Psoas muscle (tissue), 8 donors: ENCODE measurements at places on chromosomes 4 and X. TPM values are rescaled to one million over a fixed set of nuclear protein-coding genes. Genes with fewer than 3 reads are reported as not detected.

XAGE1A gene
- total RNA-seq = not detected

SGMS2 gene
- total RNA-seq = 9.3 TPM

TLR10 gene
- not detected for total RNA-seq

DNA sequence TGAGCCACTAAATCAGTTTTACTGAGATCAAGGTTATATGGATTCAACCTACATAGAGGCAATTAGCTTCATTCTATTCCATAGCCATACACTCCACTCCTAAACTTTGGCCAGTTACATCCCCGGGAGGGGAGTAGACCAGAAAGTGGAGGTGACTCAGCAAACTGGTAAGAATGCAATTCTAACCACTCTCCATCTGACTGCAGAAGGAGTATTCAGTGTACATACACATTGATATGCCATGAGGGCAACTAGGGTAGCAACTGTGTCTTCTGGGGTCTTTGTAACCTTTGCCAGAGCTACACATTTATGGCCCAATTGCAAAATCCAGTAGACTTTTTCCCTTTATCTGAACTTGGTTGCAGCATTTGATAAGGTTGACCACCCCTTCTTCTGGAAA lies 7.6 kb downstream of the SLC25A43 start:
- no peaks in the 10 kb centered on the region for H3K27me3 ChIP-seq
- H3K4me3 ChIP-seq = no peak overlapping the region
- DNase-seq = no peak

- no peak overlapping the region for H3K27ac ChIP-seq
- no peaks in the 10 kb centered on the region for H3K4me1 ChIP-seq
- peaks cover 100% of the 10 kb centered on the region for H3K36me3 ChIP-seq
- H3K4me3 ChIP-seq = no peak overlapping the region
These were observed 33.9 kb downstream of the ANAPC4 start for GRCh38 chr4:25410820-25411529.

DNA sequence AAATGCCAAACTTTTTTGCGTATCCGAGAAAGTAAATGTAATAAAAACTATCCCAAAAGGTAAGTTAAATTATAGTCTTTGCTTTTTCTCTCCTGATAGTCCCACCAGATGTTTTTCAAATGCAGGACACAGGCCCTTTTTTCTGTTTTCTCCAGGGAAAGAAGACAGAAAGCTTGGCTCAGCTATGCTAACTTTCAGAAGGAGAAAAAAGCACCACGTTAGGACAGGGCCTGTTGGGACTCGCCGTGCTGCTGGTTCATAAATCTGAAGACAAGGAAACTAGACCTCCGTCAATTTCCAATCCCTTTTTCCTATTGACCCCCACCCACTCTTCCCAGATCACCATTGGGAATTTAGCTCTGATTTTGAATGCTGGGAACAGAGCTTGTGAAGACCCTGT lies 220.9 kb upstream of the SFRP2 start:
- no peaks in the 10 kb centered on the region for H3K36me3 ChIP-seq
- no peak for DNase-seq
- no peaks in the 10 kb centered on the region for H3K27me3 ChIP-seq
- no peak overlapping the region for H3K4me3 ChIP-seq

DNA sequence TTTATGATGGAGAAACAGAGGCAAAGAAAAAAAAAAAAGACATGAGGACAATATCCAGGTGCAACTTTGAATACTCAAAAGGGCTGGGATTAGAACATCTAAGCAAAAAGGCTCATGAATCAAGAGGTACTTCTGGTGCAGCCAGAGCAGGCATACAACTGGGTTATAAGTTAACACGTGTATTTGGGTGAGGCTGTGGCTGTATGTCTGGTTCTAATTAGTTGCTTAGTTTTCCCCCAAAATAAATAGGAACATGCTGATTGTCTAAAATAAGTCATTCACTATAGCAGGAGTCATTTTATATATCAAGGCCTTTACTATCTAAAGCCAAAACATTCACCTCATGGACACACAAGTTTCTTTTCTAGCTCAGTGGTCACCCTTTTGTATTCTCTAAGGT lies 20.2 kb downstream of the NHS start:
- H3K4me1 ChIP-seq = no peaks in the 10 kb centered on the region
- no peaks in the 10 kb centered on the region for H3K27me3 ChIP-seq
- no peak overlapping the region for H3K4me3 ChIP-seq

CPZ gene
- total RNA-seq = not detected

GRCh38 chrX:102883491-102883890 lies 53.6 kb upstream of the RAB40AL start:
- DNase-seq = no peak
- no peaks in the 10 kb centered on the region for H3K36me3 ChIP-seq
- no peak overlapping the region for H3K27ac ChIP-seq
- no peaks in the 10 kb centered on the region for H3K27me3 ChIP-seq
- no peak overlapping the region for H3K4me3 ChIP-seq

DNA sequence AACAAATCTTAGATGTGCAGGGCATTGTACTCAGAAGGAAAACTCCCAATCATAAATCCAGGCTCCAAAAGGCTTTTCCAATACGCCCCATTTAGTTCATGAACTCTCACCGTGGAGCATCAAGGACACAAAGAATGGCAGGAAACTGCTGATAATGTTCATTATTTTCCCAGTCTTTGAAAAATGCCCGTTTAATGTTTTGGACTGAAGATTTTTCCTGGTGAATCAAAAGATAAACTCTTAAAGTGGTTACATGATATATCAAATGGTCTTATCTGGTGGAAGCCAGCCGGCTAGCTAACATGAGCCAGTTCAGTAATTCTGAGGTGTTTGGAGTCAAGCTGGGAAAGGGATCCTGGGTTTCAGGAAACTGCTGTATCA lies 62.1 kb upstream of the AP1S2 start:
- no peak overlapping the region for H3K4me3 ChIP-seq
- H3K36me3 ChIP-seq = no peaks in the 10 kb centered on the region
- no peak for DNase-seq
- no peak overlapping the region for H3K27ac ChIP-seq
- H3K27me3 ChIP-seq = peaks cover 6% of the 10 kb centered on the region
- no peaks in the 10 kb centered on the region for H3K4me1 ChIP-seq

CENPVL2 gene
- total RNA-seq = not detected

DNA sequence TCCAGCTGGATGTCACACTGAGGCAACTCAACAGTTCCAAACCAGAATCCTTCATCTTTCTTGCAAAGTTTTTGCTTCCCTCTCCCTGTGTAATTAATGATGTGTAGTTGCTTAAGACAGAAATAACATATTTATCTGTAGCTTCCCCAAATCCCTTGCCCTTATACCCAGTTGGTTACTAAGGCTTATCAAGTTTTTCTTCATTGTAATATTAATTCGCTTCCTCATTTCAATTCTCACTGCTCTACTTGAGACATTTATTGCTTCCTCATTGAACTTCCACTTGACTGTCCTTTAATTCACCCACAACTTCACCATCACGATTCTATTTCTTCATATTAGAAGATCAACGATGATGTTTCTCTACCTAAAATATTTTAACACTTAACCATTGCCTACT lies 386.6 kb upstream of the CPEB2 start:
- DNase-seq = no peak
- H3K36me3 ChIP-seq = no peaks in the 10 kb centered on the region
- H3K27me3 ChIP-seq = no peaks in the 10 kb centered on the region
- H3K27ac ChIP-seq = no peak overlapping the region
- no peak overlapping the region for H3K4me3 ChIP-seq

NMU gene
- not detected for total RNA-seq

- H3K27me3 ChIP-seq = peaks cover 2% of the 10 kb centered on the region
- no peak for DNase-seq
These were observed at the start of gene SORBS2 for GRCh38 chr4:185811509-185812364. SORBS2 (minus strand) TSS chr4:185812194; CDS start chr4:185690571, 121,623 bp downstream.

- H3K4me3 ChIP-seq = no peak overlapping the region
- DNase-seq = no peak
- no peaks in the 10 kb centered on the region for H3K36me3 ChIP-seq
- no peaks in the 10 kb centered on the region for H3K4me1 ChIP-seq
These were observed 54.0 kb downstream of the SLC9A7 start for GRCh38 chrX:46704767-46705386.

DNA sequence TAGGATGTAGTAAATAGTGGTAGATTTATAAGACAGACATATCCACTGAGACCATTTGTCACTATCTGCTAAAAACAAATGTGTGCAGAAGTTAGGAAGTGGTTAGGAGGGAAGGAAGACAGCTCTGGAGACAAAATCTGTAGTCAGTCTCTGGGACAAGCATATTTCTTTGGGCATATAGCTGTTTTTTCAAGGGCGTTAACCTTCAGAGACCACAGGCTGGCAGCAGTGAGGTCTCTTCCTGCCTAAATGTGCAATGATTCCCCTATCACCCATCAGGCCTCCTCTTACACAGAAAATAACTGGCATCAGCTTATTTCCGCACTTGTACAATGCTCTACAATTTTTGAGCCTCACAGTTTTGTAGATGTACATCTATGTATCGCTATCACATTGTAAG lies 6.5 kb downstream of the TMEM150C start:
- no peaks in the 10 kb centered on the region for H3K27me3 ChIP-seq
- H3K4me1 ChIP-seq = no peaks in the 10 kb centered on the region
- no peak overlapping the region for H3K27ac ChIP-seq

- H3K27me3 ChIP-seq = no peaks in the 10 kb centered on the region
- no peak for DNase-seq
- H3K36me3 ChIP-seq = no peaks in the 10 kb centered on the region
- H3K4me1 ChIP-seq = no peaks in the 10 kb centered on the region
- no peak overlapping the region for H3K4me3 ChIP-seq
These were observed 198.6 kb downstream of the CEP135 start for GRCh38 chr4:56147371-56147770.

DNA sequence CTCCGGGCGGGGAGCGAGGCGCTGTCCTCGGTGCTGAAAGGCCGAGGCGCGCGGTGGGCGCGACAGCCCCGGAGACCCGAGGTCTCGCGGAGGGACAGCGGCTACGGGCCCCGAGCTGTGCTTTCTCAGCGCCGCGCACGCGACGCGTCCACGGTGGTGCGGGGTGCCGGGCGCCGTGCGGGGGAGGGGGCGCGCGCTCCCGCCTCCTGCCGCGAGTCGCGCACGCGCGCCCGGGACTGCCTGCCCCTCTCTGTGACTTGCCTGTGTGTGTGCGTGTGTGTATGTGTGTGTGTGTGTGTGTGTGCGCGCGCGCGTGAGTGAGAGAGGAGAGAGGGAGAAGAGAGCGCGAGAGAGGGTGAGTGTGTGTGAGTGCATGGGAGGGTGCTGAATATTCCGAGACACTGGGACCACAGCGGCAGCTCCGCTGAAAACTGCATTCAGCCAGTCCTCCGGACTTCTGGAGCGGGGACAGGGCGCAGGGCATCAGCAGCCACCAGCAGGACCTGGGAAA lies at the start of gene GRIA2:
TSS of gene GRIA2 (plus strand) at position 358 of the 511 bp plus-strand sequence. CDS start 315 bp downstream, outside the sequence.
- DNase-seq = peak; percentile 51
- peak within 1 kb of the TSS; percentile 43 for H3K4me3 ChIP-seq
- no peak within 1 kb of the TSS for H3K27ac ChIP-seq
- H3K4me1 ChIP-seq = peaks cover 13% of the 10 kb centered on the region
- H3K36me3 ChIP-seq = no peaks in the 10 kb centered on the region

- H3K36me3 ChIP-seq = no peaks in the 10 kb centered on the region
- no peak for DNase-seq
- H3K4me3 ChIP-seq = no peak overlapping the region
- H3K4me1 ChIP-seq = no peaks in the 10 kb centered on the region
- no peak overlapping the region for H3K27ac ChIP-seq
These were observed 51.4 kb upstream of the GABRA2 start for GRCh38 chr4:46441136-46441859.

- H3K4me1 ChIP-seq = peaks cover 7% of the 10 kb centered on the region
- no peak overlapping the region for H3K4me3 ChIP-seq
- no peaks in the 10 kb centered on the region for H3K27me3 ChIP-seq
- no peak for DNase-seq
- H3K27ac ChIP-seq = no peak overlapping the region
These were observed 36.0 kb downstream of the CXCL8 start for GRCh38 chr4:73776321-73776729.

- no peaks in the 10 kb centered on the region for H3K36me3 ChIP-seq
- H3K27ac ChIP-seq = no peak overlapping the region
- H3K4me3 ChIP-seq = no peak overlapping the region
- no peaks in the 10 kb centered on the region for H3K4me1 ChIP-seq
These were observed 144.6 kb downstream of the TBL1X start for GRCh38 chrX:9609499-9609898.

- H3K36me3 ChIP-seq = no peaks in the 10 kb centered on the region
- H3K27me3 ChIP-seq = no peaks in the 10 kb centered on the region
- DNase-seq = no peak
- no peak overlapping the region for H3K27ac ChIP-seq
- H3K4me1 ChIP-seq = no peaks in the 10 kb centered on the region
These were observed 307.9 kb upstream of the IGFBP7 start for GRCh38 chr4:57418133-57418532.

GRCh38 chrX:107504006-107504405 lies 54.6 kb downstream of the FRMPD3 start:
- no peaks in the 10 kb centered on the region for H3K27me3 ChIP-seq
- no peaks in the 10 kb centered on the region for H3K36me3 ChIP-seq
- H3K4me1 ChIP-seq = no peaks in the 10 kb centered on the region
- H3K27ac ChIP-seq = no peak overlapping the region
- H3K4me3 ChIP-seq = no peak overlapping the region
- DNase-seq = peak; percentile 70

DNA sequence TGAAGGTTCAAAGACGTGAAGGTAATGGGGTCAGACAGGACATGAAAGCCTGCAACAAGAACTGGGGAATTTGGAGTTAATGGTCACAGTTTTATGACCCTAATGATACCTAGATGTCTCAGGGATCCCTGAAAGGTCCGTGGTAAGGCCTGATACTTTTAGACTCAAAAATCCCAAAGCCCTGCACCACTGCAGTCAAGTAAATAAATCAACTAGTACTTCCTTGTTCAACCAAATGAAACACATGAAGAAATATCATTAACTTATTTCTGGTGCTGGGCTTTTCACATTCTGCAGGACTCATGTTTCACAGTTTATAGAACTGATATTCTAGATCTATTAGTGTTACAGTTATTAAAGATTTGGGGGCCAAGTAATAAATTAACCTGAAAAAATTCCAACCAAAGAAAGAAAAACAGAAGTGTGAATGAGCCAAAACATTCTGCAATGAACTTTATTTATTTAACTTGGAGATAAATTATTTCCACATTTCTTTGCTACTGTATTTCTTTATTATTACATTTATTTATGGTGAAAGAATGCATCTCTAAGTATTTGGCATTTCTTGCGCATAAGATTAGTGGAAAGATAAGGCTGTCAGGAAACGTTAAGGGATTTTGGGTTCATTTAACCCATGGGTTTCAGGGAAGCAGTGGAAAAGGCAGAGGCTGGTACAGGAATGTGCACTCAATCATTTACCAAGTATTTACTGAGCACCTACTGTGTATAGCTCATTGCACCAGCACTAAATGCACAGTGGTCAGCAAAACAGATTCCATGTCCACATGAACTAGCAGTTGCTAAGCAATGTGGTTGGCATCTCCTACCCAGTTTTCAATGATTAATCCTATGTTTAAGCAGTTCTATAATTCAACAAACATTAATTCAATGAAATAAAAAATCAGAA lies 8.7 kb downstream of the WDFY3 start:
- no peaks in the 10 kb centered on the region for H3K27me3 ChIP-seq
- H3K4me1 ChIP-seq = peaks cover 62% of the 10 kb centered on the region
- no peak overlapping the region for H3K4me3 ChIP-seq
- H3K36me3 ChIP-seq = no peaks in the 10 kb centered on the region

SPIN2A gene
- total RNA-seq = 0.24 TPM
